ENCODE measurements at places on chromosomes 5 and 9.

DNA sequence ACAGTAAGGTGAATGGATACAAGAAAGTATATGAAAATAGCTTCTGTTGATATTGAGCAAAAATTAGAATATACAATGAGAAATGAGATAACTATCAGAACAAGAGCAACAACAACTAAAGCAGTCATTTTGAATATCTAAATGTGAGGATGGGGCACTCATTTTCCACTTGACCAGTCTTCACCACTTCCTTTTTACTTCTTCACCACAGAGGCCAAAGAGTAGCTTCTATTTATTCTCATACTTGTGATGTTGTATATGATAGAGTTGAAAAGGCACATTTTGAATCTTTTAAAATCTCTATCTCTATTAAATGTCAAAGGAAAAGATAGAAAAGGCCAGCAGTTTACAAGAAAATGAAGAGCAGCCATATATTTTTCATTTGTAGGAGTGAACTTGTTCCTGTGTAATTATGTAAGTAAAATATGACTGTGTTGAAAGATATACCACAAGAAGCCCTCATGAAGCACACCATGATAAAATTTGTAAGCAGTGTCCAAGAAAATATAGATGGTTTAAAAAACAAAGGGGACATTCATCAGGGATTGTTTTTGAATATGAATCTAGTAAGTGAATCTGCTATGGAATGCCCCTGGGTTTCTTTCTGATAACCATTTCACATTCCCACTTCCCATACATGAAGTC, 39.2 kb downstream of the ADAMTS19 start:
- no peak for DNase-seq

DNA sequence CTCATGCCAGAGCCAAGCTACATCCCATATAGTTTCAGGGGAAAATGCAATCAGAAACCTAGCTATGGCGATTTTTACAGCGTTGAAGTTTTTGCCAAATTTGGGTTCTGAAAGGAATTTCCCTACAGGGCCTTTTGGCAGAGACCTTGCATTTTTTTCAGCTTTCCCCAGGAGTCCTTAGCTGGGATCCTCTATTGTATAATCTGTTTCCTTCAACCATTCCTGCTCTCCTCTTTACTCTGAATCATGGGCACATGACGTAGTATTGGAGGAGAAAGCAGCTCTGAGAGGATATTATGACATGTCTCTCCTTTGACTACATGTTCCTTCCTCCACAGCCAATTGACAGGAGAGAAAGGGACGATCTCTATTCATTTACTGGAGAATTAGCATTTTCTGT, 118.5 kb upstream of the ERCC6L2 start:
- DNase-seq: no peak

GRCh38 chr9:21576331-21577189, 94.4 kb upstream of the IFNE start:
- peak; percentile 87 for DNase-seq

DNA sequence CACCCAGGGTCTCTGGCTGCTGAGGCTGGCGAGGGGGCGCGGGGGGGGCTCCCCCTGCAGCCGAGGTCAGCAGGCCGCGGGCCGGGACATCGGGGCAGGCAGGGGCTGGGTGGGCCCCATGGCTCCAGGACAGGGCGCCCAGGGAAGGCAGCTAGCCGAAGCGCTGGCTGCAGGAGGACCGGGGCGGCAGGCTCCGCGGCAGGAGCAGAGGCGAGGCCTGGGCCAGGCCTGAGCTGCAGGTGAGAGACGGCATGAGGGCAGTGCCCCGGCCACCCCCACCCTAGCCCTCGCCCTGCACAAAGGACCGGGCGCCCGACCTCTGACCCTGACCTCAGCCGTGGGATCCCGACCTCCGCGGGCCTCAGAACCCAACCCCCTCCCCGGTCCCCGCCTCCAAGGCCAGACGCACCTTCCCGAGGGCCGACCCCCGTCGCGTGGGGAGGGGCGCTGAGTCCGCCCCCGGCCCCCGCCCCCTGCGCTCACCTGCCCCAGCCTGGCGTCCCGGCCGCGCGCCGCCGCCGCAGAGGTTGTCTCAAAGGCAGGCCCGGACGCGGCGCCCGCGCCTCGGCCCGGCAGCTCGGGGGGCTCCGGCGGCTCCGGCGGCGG, 431 bp downstream of the RNF208 start:
- DNase-seq: peak; percentile 47

GRCh38 chr5:1793966-1794900, 5.4 kb downstream of the MRPL36 start:
- DNase-seq: no peak

- no peak for DNase-seq
These were observed 30.3 kb upstream of the CER1 start for GRCh38 chr9:14752871-14753270.

DNA sequence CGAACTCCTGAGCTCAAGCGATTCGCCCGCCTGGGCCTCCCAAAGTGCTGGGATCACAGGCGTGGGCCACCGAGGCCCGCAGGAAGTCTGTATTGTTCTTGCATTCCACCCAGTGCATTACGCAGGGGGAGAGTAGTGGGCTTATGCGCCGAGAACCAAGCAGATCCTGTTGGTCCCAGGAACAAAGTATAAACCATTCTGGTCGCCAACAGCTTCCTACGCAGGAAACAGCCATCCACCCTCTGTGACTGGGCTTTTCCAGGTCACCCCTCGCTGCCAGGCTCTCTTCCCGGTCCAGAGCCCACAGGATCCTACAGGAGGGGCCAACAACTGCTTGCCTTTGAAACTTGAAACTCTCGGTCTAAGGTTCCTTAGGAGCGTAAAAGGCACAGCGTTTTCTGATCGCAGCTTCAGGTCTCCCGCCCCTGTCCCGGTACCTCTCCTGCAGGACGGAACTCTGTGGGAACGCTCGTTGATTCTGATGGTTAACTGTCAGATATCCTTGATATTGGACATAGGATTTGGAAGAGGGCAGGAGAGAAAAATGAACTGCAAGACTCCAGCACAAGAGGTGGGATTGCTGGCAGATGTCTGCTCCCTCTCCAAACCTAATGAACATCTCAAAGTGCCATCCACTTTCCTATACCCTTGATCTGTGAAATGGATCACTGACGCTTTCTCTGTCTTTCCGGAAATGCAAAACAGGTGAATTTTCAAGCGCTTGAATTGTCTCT, 4.2 kb upstream of the ANXA2R start:
- DNase-seq: peak; percentile 79

DNA sequence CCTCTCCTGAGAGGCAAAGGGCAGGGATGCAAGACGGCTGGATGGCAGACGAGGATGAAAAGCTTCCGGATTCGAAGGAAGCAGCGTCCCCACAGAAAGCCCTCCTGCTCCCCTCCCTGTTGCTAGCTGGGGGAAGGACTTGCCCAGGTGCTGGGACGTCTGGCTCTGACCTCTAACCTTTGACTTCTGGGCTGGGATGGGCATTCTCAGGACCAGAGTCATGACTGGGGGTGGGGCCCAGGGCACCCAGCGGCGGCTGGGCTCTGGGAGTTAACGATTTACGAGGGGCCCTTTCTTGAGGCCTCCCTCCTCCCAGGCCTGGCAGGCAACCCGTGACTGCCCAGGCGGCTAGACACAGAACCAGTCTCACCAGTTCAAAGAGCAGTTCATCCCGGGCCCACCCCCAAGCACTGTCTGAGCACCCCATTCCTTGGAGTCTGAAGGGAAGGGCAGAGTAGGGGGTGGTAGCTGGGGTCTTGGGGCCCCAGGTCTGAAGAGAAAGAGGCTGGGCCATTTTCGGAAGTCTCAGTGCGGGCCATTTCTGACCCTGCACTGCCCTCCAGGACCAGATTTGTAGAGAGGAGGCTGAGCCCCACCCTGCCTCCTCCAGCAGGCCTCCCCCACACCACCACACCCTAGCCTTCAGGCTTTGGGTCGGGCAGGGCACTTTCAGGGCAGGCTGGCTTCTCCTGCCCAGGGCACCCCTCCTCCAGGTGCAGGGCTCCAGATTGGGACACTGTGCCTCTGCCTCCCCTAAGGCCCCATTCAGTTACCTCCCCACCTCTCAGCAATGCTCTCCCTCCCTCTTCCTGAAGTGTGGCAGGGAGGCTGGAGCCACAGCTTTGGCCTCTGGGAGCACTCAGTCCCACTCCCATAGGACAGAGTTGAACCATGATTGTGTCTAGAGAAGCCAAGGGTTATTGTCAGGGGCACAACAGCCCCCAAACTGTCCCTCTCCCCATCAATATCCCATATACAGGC, 5.0 kb upstream of the CXXC5 start:
- DNase-seq: no peak

- DNase-seq: peak; percentile 90
These were observed 143.2 kb downstream of the PSAT1 start for GRCh38 chr9:78439866-78440830.

DNA sequence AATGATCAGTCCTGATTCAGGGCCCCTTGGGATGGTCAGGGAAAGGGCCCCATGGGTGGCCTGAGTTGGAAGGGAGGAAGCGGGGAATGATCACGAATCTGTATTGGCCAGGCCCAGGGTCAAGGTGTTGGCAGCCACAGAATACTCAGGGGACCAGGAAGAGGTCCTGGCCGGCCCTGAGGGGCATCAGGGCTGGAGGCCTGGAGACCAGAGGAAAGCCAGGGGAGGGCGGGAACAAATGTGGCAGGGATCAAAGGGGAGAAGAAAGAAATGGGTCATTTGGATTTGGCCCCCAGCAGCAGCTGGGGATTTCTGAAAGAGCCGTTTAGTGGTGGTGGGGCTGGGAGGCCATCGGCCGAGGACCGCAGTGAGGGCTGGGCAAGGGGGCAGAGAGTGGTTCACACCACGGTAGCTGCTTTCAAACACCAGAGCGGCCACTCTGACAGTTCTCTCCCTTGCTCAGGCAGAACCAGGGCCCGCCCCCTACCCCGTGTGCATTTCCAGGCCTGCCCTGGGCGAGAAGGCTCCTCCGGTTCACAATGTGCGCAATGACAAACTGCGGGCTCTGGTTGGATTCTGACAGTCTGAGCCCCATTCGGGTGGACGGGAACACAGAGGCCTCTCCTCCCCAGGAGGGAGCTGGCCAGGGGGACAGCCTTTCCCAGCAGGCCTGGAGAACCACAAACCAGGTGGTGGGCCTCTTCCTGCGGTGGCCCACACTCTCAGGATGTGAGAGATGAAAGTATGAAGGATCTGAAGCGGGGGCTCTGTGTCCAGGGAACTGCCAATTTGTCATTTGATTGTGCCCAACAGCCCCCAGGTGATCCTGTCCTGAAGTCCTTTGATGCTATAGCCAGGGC, 220.3 kb upstream of the IER5L start:
- no peak for DNase-seq

GRCh38 chr5:68385936-68386335, 170.4 kb downstream of the PIK3R1 start:
- no peak for DNase-seq

DNA sequence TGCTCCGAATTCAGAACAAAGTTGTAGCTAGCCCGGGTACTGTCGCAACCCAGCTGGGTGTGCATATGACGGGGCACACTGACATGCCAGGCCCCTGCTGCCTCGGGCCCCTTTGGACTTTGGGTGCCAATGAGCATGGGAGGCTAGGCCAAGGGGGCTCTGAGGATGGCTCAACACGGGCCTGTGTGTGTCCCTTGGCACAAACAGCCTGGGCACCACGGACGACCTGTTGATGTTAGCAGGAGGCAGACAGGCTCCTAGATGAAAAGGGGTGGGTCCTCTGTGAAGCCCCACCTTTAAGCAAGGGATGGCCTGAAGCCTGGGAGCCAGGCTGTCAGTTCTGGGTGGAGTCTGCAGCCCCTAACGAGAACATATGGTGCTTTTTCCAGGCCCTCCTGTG, 1688.2 kb downstream of the EFNA5 start:
- DNase-seq: no peak

- DNase-seq: no peak
These were observed 15.0 kb downstream of the GLIPR2 start for GRCh38 chr9:36151316-36152210.

DNA sequence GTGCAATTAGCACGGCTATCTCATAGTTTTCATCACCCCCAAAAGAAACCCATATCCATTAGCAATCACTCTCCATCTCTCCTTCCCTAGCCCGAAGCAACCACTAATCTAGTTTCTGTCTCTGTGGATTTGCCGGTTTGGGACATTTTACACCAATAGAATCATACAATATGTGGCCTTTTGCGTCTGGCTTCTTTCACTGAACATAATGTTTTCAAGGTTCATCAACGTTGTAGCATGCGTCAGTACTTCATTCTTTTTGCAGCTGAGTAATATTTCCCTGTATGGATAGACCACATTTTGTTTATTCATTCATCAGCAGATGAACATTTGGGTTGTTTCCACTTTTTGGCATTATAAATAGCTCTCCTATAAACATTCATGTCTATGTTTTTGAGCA, 75.4 kb upstream of the TBC1D2 start:
- DNase-seq: no peak
